AG09309 (cell line): ENCODE measurements at places on chromosomes 3 and 15.
A peak's percentile ranks its signal among the peaks of the same experiment; 100 is the strongest.

- peak; percentile 35 for DNase-seq
Measured at GRCh38 chr15:48096813-48097212, 24.0 kb upstream of the SLC24A5 start.

- DNase-seq: no peak
Measured at GRCh38 chr3:196288141-196288460, 575 bp upstream of the PCYT1A start.

GRCh38 chr3:25897019-25897418, 107.1 kb downstream of the OXSM start:
- DNase-seq: no peak

DNA sequence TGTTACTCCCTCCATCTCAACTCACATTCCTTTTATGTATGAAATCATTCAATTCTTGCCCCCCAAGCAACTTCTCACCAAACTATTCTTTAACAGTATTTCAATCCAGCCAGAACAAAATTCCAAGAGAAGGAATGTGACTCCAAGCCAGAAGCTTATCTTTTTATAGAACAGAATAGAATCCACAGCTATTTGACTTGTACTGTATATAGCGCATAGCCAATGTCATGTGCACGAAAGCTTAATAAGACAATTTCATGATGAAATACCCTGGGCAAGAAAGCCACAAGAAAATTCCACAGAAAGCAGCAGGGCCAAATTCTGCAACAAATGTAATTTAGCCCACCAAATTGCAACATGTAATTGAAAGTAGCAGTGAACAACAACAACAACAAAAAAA, 127.6 kb upstream of the UBE2E2 start:
- peak; percentile 72 for DNase-seq

DNA sequence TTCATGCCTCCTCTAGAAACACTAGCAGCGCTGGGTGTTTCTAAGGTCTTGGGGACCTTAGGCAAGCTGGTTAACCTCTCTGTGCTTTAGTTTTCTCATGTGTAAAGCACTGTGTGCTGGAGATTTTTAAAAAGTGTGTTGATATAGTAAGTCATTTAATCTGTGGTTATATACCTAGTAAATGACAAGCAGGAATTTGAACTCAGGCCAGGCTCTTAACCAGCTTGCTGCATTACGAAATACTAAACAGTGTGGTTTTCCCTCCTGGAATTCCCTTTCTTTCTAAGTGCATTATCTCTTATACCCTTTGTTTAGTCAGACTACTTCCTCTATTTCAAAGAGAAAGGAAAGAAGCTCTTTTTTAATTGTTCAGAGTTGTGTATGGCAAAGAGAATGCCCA, 26.5 kb downstream of the NEO1 start:
- DNase-seq: peak; percentile 91

DNA sequence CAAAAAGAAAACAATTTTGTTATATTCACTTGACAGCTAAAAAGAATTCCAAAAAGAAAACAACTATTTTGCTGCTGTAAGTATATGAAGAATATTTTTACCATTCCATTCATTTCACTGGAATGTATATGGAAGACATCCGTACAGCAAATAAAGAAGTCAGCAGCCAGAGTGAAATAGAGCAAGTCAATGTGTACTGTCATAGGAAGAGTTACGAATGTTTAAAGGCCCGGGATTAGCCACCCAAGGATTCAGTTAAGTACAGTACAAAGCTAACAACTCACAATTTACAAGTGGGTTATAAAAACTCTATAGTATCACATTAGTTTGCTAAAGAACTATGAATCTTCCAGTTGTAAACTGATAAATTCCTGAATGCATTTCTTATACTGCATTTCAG, 14.4 kb upstream of the XXYLT1 start:
- no peak for DNase-seq

GRCh38 chr3:43013743-43014155, 34.6 kb downstream of the GASK1A start:
- DNase-seq: no peak

- DNase-seq: no peak
Measured at GRCh38 chr15:31060429-31061140, 40.9 kb downstream of the TRPM1 start.

- no peak for DNase-seq
Measured at GRCh38 chr3:20319551-20319950, 133.5 kb upstream of the SGO1 start.

GRCh38 chr3:59243476-59243875, 193.7 kb upstream of the CFAP20DC start:
- no peak for DNase-seq

- DNase-seq: no peak
Measured at GRCh38 chr3:33426630-33427317, 13.4 kb downstream of the UBP1 start.

DNA sequence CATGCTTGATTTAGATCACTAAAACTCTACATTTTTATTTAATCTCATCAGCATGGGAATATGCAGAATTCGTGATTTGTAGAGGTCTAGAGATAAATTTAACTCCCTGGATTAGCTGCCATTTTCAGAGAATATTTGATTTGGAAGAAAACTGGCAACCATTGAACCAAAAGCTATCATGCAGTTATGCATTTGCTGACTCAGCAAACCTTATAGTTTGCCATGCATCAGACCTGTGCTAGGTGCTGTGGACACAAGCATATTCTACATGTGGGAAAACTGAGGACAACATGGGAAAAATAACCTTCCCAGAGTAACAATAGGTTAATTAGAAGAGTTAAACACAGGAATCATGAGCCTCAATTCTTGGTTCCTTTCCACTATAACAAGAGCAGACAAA, 54.7 kb upstream of the TP63 start:
- no peak for DNase-seq
